ENCODE measurements at places on chromosomes 16 and 17.

DNA sequence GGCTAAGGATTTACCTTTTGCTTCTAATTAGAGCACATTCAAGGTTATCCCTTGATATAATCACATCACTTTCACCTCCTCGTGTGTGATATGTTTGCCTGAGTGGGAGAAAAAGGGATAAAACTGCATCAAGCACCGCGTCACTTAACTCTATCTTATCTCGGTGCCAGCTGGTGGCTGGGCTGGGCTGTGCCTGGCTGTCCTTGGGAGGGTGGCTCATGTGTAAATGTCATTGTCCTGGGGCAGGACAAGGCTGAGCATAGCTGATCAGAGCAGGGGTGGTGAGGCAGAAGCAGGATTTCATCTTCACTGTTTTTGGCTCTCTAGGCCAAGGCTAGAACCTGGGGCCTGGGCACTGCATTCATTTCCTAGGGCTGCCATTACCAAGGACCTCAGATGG lies 105.3 kb downstream of the RAP1GAP2 start:
- DNase-seq, result no peak

DNA sequence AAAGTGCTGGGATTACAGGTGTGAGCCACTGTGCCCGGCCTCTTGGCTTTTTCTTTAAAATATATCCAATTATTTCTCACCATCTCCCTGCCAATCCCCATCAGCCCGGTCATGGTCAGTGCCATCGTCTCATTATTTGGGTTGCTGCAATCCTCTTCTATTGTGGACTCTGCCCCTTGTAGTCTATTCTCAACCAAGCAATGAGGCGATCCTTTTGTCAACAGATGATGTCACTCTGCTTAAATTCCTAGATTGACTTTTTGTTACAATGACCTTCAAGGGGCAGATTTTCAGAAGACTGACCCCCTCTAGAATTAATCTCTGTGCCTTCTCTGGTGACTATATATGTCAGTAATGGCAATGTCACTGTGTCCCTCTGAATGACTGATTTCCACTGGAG lies 384.7 kb downstream of the UTP18 start:
- no peak for DNase-seq

- DNase-seq, result peak; percentile 73
Measured at GRCh38 chr17:42541041-42541833, 5.2 kb downstream of the NAGLU start.

DNA sequence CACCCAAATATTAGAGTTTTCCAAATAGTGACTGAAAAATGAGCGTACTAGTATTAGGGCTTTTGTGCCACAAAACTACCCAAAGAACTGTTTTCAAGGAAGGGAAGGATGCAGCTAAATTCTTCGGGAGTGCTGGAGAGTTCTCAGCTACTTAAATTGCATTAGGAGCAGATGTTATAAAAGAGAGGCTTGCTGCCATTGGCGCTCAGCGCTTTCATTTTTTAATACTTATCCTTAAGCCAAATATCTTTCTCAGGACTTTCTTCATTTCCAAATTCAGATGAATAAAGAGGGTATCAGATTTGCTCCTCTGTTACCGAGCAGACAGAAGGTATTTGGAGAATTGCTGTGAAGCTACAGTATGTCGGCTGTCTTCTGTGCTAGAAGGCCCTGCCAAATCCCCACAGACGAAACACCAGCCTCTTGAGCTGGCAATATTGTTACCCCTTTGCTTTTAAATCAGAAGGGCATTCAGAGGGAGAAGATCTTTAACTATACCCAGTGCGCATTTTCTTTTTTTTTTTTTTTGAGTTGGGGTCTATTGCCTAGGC lies 47.2 kb upstream of the CLEC18A start:
- DNase-seq, result no peak

- DNase-seq, result peak; percentile 96
Measured at GRCh38 chr17:2347805-2348685, 10.7 kb downstream of the SGSM2 start.
